ENCODE measurements at places on chromosomes 12 and 14. TPM values are rescaled to one million over a fixed set of nuclear protein-coding genes. Genes with fewer than 3 reads are reported as not detected.

- DNase-seq: no peak
These were observed 84.8 kb downstream of the BICD1 start for GRCh38 chr12:32191445-32191844.

- no peak for DNase-seq
These were observed 196.9 kb downstream of the KITLG start for GRCh38 chr12:88383405-88383804.

GRCh38 chr14:38252066-38252710 lies 3.7 kb downstream of the CLEC14A start:
- DNase-seq: peak; percentile 58

- peak; percentile 30 for DNase-seq
These were observed 110.0 kb downstream of the CCDC60 start for GRCh38 chr12:119444462-119445044.

GRCh38 chr12:56634837-56635791 lies 5.0 kb upstream of the BAZ2A start:
- no peak for DNase-seq

- no peak for DNase-seq
These were observed 12.5 kb downstream of the FGF6 start for GRCh38 chr12:4432878-4433744.

GRCh38 chr12:55996201-55996714 lies 818 bp upstream of the SUOX start:
- peak; percentile 76 for DNase-seq

- DNase-seq: no peak
These were observed 75.9 kb upstream of the C12orf71 start for GRCh38 chr12:27158297-27158696.

GRCh38 chr14:99540196-99541032 lies 59.2 kb downstream of the CCNK start:
- DNase-seq: no peak

Gene KDM2B
- total RNA-seq: 24.0 TPM

Gene TAOK3
- total RNA-seq: 16.7 TPM

Gene PAPLN
- 58.3 TPM for total RNA-seq

Gene DNAI7
- total RNA-seq: under 0.01 TPM

Gene CLECL1
- total RNA-seq: not detected
